Left ventricle myocardium superior (tissue), 1 donor: ENCODE measurements at places on chromosomes 1 and 21. TPM values are rescaled to one million over a fixed set of nuclear protein-coding genes. Genes with fewer than 3 reads are reported as not detected.
A peak's percentile ranks its signal among the peaks of the same experiment; 100 is the strongest.

GRCh38 chr1:119483441-119484200, 23.4 kb upstream of the HSD3B1 start:
- DNase-seq, result no peak

- DNase-seq, result no peak
These were observed 7.9 kb upstream of the DISC1 start for GRCh38 chr1:231618609-231619256.

- DNase-seq, result peak; percentile 77
These were observed 4.9 kb downstream of the CACHD1 start for GRCh38 chr1:64474665-64475439.

GRCh38 chr1:34845131-34845901, 14.2 kb downstream of the SMIM12 start:
- DNase-seq, result peak; percentile 31

GRCh38 chr1:154445040-154445472, 39.9 kb downstream of the IL6R start:
- no peak for DNase-seq

GRCh38 chr1:154711416-154711815, 103.4 kb upstream of the ADAR start:
- no peak for DNase-seq

- DNase-seq, result no peak
These were observed 6.6 kb upstream of the CCDC17 start for GRCh38 chr1:45630429-45630828.

GRCh38 chr1:186653312-186653711, 26.9 kb downstream of the PTGS2 start:
- DNase-seq, result no peak

- DNase-seq, result no peak
These were observed 47.7 kb downstream of the CDC42BPA start for GRCh38 chr1:227270554-227270953.

DNA sequence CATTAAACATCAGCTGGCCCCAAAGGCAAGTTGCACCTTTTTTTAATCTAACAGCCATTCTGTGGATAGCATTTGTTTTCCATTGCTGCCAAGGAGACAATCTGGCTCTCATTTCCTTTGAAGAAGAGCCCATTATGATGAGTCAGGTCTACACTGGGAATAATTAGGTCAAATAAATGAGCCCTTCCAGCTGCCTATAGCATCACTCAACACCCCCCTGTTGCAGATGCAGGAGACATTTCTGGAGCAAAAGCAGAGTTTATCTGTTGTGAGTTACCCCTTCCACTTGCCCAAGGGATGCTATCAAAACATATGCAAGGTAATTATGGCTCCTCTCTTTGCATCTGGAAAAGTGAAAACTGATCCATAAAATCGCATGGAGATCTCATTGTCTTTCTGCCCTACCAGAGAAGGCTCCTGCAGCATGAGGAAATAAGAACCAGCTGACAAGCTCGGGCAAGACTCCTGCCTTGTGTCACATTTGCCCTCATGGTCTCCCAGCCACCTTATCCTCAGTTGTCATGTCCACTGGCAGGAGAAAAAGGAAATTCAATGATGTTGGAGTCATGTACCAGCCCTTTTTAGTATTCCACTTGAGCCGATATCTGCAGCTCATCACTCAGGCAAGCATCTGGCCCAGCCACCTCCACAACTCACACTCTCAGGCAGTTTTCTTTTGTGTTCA, 135.9 kb downstream of the SLC30A10 start:
- no peak for DNase-seq

Gene PRAMEF17
- total RNA-seq, result not detected

Gene SPRR3
- not detected for total RNA-seq

Gene SEMA6C
- 55.1 TPM for total RNA-seq

Gene NPPA
- total RNA-seq, result 5.5 TPM

Gene CYP4X1
- 1.6 TPM for total RNA-seq

Gene THEM5
- not detected for total RNA-seq
